ENCODE measurements at places on chromosomes 16 and 17. TPM values are rescaled to one million over a fixed set of nuclear protein-coding genes. Genes with fewer than 3 reads are reported as not detected.

Gene MMP2
- total RNA-seq = 455 TPM

DNA sequence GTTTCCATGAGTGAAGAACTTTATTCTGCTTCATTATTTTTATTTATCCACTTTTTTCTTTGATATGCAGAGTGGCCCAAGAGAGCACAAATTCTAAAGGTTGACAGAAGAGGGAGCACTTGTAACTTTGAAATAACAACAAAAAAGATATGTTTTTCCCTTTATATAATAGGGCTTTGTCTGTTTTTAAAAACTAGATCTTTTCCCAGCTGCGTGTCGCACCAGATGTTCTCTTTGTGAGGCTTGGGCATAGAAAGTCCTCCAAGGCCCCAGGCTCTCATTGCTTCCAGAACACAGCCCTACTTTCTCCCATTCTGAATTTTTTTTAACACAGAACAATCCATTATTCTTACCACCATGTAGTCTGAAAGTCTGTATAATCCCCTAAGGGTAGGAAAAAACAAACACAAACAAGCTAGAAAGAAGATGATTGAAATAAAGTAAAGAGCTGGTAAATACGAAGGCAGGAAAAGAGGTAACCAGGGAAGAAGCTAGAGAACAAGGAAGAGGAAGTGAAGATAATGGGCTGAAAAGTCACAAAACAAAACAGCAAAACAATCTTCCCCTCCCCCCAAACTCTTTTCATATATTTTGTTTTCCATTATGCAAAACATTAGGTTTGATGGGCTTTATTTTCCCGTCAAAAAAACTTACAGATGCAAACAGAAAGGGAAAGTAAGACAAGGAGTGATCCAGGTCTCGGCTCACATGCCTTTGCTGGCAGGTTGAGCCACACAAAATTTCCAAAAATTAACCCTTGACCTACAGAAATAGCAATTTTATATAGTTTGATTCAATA, 160.4 kb downstream of the ABCA8 start:
- DNase-seq = peak; percentile 46

DNA sequence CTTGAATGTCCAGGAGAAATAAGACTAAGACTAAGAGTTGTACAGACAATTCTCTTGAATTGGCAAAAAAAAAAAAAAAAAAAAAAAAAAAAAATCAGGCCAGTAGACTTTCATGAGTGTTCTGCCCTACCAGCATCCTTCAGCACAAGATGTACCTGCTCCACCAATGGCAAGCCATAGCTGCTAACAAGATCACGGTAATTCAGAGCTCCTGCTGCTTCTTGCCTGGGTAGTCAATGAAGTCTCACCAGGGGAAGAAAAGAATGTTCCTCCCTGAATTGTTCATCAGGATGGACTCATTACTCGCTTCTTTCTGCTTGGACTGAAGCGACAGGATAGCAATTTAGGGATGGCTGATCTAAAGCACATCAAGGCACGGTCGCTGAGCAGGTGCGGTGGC, 31.1 kb upstream of the APOH start:
- no peak for DNase-seq

- no peak for DNase-seq
Observed at GRCh38 chr16:86387468-86388440, 122.6 kb upstream of the FOXF1 start.

Gene HEATR3
- 19.4 TPM for total RNA-seq

Gene TNFRSF17
- total RNA-seq = not detected

Gene TBC1D16
- total RNA-seq = 15.8 TPM

DNA sequence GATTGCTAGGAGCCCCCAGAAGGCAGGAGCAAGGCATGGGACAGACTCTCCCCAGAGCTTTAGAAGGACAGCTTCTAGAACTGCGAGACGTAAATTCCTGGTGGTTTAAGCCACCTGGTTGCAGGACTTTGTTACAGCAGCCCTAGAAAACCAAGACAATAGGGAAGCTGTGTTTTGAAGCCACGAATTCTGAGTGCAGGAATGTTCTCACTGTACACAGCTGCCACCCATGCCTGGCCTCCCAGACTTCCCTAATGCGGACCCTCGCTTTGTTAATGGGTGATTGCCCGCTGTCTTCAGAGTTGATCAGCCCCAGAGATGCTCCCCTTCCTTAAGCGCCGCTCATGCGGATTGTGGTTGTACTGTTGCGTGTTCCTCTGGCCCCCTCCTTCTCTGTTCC, 177.1 kb downstream of the MSI2 start:
- no peak for DNase-seq

Gene NR1D1
- total RNA-seq = 2.0 TPM

GRCh38 chr17:82188001-82188961, 24.4 kb downstream of the CCDC57 start:
- DNase-seq = no peak

DNA sequence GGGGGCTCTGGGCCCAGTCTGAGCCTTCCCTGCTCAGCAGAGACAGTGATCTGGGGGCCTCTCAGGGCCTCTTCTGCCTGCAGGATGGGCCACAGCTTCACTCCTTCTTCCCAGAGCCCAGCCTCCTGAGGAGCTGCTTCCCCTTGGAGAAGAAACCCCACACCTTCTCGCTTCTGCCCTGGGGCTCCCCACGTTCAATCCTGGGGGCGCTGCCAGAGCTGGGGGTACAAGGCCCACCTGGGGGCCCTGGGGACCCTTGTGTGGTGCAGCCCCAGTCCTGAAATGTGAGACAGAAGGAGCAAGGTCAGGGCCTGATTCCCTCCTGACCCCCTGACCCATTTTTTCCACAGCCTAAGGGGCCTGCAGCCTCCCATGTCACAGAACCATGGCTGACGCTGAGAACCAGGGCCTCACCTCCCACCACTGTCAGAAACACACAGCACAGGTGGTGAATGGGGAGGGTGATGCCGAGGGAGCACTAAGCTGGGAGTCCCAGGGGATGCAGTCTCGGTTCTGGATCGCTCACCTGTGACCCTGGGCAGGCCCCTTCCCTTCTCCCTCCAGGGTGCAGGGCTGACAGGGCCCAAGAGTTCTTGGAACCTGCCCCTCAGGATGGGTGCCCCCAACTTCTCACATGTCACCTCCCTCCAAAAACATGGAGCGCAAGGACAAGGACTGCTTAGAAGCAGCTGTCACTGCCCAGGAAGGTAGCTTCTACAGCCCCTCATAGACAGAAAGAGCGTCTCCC, 21.6 kb upstream of the MPO start:
- no peak for DNase-seq

- DNase-seq = no peak
Observed at GRCh38 chr17:65292430-65292829, 155.3 kb downstream of the RGS9 start.

DNA sequence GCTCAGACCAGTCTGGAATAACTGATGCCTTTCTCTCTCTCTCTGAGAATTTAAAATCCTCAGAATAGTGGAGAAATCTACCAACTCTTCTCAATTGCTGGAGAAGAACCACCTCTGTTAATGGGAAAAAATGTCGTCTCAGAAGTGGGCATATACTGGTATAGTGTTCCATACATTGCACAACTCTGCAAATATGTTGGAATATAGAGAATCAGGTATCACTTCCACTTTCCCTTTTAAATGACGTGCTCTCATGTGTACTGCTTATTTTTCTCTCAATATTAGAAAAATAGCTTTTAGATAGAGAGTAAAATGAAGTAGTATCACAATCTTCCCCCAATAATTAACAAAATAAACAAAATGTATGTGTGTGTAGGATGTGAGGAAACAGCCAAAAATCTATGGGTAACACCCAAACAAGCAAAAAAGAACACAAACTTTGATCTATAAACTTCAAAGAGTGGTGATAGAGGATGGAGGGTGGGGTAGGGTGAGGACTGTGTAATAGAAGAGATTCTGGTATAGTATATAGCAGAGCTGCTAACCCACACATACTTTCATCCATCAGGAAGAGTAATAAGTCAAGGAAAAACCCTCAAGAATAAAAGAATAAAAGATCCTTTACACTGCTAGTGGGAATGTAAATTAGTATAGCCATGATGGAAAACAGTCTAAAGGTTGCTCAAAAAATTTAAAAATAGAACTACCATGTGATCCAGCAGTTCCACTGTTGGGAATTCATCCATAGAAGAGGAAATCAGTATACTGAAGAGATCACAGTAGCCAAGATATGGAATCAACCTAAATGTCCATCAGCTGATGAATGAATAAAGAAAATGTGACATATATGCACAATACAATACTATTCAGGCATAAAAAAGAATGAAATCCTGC, 46.9 kb downstream of the NFATC3 start:
- no peak for DNase-seq

Gene SLC52A1
- 0.58 TPM for total RNA-seq

GRCh38 chr16:19389246-19389645, 28.4 kb upstream of the TMC5 start:
- no peak for DNase-seq

GRCh38 chr17:57521606-57522005, 223.5 kb downstream of the CCDC182 start:
- DNase-seq = no peak

- DNase-seq = no peak
Observed at GRCh38 chr17:46976626-46977270, 2.3 kb downstream of the RPRML start.

GRCh38 chr16:30900588-30900987, 4.2 kb downstream of the CTF1 start:
- DNase-seq = no peak

Gene TMEM114
- not detected for total RNA-seq

Gene GCGR
- not detected for total RNA-seq

DNA sequence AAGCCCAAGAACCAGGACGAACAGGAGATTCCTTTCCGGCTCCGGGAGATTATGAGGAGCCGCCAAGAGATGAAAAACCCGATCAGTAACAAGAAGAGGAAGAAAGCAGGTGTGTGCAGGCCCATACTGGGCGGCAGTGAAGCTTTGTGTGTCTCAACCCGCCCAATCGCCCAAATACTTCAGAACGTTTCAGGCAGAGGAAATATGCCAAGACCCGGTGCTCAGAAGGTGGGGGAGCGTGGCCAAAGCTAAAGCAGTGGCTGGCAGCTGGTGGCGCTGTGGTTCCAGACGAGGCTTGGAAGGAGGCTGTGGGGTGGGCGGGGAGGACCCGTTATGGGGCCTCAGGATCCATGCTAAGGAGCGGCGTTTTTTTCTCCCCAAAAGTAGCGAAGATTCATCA, 1.2 kb downstream of the CCDC137 start:
- DNase-seq = no peak

- DNase-seq = no peak
Observed at GRCh38 chr17:72350073-72350472, 229.3 kb downstream of the SOX9 start.

DNA sequence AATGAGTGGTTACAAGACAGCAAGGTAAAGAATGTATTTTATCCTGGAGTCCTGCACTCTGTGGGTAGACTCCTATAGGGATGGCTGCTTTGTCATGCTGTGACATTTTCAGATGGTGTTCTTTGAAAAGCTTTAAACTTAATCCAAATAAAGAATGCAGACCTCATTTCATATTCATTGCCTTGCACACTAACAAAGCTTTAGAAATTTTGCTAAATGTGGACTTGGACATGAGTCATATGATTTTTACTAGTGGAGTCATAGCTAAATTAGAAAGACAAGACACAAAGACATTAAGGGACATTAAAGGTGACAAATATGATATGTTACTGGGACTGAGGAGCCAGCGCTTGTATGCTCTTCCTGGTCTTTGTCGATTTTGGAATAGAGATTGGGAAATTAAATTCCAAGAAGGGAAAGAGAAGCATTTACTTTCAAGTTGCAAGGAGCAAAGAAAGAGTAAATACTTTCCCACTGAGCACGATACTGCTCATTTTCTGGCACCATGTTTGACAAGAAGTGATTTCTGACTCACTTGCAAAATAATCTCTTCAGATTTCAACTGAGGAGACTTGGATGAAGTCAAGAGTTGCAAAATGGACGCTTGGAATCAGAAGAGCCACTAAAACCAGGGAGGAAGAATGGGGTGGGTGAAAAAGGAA, 152.9 kb upstream of the MYOCD start:
- DNase-seq = no peak

Gene OTOA
- total RNA-seq = 0.42 TPM

GRCh38 chr16:50267151-50267631, 840 bp downstream of the ADCY7 start:
- no peak for DNase-seq

DNA sequence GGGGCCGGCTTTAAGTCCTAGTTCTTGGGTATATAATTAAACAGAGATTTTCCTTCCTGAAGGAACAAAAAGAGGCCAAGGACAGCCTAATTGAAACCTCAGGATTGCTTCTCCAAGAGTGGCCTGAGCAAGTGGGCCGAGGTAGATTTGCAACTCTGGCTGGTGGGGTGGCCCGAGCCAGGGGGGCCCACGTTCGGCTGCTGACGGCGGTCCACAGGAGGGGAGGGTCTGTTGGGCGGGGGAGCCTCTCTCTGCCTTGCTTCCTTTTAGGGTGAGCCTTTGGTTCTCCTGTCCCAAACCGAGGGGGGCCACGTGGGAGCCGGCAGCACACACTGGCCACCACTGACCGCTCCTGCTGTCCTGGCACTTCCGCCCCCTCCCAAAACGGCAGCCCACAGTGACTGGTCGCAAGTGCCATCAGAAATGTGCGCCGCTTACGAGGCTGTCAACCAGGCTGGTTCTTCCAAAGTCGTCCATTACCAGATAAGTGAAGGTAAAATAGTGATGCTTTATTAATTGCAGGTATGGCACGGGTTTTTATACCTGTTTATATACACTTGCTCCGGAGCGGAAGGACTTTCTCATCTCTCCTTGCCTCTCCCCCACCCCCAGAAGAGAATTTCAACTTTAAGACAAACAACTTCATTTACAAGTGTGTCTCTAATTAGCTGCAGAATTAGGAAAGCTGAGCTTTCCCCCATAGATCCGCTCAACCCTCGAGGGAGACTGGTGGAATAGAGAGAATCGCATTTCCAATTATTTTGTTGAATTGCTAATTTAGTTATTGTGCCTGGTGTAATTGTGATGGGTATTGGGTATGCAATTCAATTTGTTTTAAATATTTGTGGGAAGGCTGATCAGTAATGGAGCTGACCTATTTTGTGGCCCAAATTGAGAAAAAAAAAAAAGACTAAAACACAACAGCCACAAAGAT, 117.8 kb downstream of the AATF start:
- no peak for DNase-seq

DNA sequence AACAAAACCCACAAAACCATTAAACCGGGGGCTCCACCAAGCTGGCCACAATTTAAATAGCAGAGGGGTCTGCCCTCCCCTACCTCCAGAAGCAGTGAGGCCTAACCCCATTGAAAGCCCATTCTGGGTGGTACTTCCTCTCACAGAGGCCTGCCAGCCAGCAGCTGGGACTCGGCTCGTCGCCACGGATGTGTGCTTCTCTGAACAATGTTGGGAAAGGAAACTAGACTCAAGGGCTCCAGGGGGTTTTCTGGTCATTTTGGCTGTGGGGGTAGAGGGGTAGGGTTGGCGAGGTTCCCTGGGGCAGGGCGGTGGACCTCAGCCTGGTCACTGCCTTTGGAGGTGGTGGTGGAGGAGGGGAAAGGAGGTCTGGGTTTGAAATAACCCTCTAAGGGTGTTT, 4.7 kb upstream of the PLCG2 start:
- DNase-seq = no peak

DNA sequence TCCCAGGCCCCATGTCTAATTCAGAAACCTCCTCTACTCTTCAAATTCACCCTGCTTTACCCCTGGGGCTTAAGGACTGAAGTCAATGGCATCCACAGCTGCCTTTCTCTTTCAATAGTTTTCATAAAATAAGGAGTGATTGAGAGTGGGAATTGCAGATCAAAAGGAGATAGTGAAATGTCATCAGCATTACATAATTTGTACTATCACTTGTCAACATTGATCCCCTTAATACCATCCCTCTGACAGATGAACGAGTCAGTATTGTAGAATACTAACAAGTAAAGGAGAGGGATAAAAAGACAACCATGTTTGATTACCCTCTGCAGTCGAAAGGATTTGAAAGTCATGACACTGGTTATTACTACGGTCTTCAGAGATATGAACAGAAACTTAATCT, 212.4 kb downstream of the TMEM114 start:
- DNase-seq = no peak

Data from urinary bladder (tissue), 4 donors.